ENCODE measurements at places on chromosomes 11 and 22.

GRCh38 chr11:117832511-117832910, 8.0 kb upstream of the FXYD2 start:
- no peak for DNase-seq

GRCh38 chr11:72787216-72788104, 6.4 kb downstream of the STARD10 start:
- peak; percentile 98 for DNase-seq

DNA sequence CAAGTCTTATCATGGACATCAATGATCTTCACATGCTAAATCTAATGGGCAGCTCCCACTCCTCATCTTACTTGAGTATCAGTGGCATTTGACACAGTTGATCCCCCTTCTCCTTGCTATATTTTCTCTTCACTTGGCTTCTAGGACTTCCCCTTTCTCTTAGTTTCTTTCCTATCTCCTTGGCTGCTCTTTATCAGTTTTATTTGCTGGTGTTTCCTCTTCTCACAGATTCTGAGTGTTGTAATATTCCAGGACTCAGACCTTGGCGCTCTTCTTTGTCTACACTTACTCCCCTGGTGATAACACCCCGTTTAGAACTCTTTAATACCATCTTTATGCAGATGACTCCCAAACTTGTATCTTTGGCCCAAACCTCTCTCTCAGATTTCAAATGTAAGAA, 33.9 kb upstream of the RASSF10 start:
- DNase-seq, result no peak

- no peak for DNase-seq
Measured at GRCh38 chr22:22609291-22609690, 35.1 kb upstream of the GGTLC2 start.

Data from NCI-H146 (cell line).